ENCODE measurements at places on chromosomes 7 and 10. TPM values are rescaled to one million over a fixed set of nuclear protein-coding genes. Genes with fewer than 3 reads are reported as not detected.
A peak's percentile ranks its signal among the peaks of the same experiment; 100 is the strongest.

TBX20 gene
- 2.1 TPM for total RNA-seq

- no peak for DNase-seq
Measured at GRCh38 chr7:5377279-5377678, 46.4 kb downstream of the TNRC18 start.

DNA sequence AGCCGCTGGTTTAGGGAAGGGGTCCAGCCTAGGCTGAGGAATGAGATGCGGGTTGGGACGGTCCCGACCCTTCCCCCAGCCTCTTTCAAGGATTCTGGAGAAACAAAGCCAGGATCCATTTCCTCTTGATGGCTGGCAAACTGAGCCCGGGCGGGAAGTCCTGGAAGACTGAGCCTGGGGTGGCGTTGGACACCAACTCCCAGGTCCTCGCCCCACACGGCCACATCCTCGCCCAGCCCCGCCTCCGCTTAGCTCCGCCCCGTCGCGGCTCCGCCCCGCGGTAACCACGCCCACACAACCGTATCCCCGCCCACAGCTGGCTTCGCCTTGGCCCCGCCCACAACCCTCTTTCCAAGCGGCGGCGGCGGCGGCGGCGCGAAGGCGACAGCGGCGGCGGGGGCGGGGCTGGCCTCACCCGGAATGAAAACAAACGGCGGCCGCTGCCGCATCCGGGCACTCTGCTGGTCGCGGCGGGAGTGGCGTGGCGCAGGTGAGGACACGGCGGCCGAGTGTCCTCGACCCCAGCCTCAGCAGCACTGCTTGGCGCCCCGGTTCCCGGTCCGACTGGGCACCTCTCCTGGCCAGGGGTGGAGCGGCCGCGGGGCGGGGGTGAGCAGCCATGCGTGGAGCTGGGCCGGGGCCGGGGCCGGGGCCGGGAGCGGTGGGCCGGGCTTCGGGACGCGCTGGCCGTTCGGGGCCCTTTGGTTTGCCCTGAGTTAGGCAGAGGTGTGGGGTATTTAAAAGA lies at the start of gene NUB1:
TSS of gene NUB1 (plus strand) at position 456 of the 745 bp plus-strand sequence. CDS start 3,538 bp downstream, outside the sequence.
- peak; percentile 88 for DNase-seq

- no peak for DNase-seq
Measured at GRCh38 chr10:126893206-126893605, 12.0 kb upstream of the DOCK1 start.

- DNase-seq = no peak
Measured at GRCh38 chr10:125041856-125042506, 100.1 kb downstream of the ZRANB1 start.

DNA sequence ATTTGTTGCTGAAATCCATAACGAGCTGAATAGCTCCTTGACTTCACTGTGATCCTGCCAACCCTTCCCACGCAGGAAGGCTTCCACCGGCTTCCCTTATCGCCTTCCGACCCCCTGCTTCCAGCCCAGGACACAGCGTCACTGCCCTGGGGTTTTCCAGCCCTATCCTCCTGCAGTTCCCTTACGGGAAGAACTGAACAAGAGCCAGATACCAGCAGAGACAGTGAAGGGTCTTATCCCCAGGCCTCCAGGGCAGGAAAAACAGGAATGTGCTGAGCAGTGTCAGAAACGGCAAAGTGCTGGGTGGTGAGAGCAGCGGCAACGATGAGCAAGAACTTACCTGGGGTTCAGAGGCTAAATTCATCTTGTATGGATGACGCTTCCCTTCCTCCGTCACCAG lies 22.4 kb downstream of the PDLIM1 start:
- no peak for DNase-seq

CCDC136 gene
- 7.3 TPM for total RNA-seq

GRCh38 chr7:129669901-129670300 lies 58.4 kb downstream of the NRF1 start:
- no peak for DNase-seq

- no peak for DNase-seq
Measured at GRCh38 chr7:159139639-159140038, 5.0 kb downstream of the VIPR2 start.

HYAL4 gene
- 0.68 TPM for total RNA-seq

CCDC146 gene
- 1.4 TPM for total RNA-seq

GRCh38 chr7:37443627-37444026 lies 5.0 kb downstream of the ELMO1 start:
- no peak for DNase-seq

SYCE1 gene
- not detected for total RNA-seq

GRCh38 chr10:71989661-71990454 lies 25.7 kb downstream of the CHST3 start:
- no peak for DNase-seq

DNA sequence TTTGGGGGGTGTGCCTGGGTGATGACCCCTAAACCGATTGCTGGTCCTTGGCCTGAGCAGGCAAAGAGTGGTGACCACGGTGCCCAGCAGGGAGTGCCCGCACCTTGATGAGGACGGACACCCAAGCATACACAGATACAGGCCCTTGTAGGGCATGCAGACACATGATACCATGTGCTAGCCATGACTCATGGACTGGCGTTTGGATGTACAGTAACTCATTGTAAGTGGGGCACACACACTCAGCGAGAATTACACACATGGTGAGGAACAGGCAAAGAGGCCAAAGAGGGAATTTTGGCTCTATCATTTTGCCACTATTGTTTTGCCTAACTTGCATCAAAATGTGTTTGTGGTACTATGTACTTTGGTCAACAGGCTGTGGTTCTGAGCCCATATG lies 24.1 kb downstream of the KAZALD1 start:
- DNase-seq = no peak

STK32C gene
- 13.3 TPM for total RNA-seq

- DNase-seq = no peak
Measured at GRCh38 chr10:28250782-28251181, 52.1 kb downstream of the MPP7 start.

DNA sequence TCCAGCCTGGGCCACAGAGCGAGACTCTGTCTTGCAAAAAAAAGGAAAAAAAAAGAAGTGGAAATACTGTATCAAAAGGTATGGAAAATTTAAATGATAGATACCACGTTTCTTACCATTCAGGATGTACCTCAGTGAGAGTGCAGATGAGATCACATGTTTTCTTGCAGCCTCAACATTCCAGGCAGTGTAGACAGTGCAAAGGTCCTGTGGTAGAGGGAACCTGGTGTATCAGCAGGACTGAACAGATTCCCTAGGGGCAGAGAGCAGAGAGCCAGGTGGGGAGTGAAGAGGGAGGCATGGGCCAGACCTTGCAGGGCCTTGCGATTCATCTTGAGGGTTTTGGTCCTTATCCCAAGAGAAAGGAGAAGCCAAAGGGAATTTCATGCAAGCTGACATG lies 17.7 kb upstream of the ATXN7L1 start:
- no peak for DNase-seq

DNA sequence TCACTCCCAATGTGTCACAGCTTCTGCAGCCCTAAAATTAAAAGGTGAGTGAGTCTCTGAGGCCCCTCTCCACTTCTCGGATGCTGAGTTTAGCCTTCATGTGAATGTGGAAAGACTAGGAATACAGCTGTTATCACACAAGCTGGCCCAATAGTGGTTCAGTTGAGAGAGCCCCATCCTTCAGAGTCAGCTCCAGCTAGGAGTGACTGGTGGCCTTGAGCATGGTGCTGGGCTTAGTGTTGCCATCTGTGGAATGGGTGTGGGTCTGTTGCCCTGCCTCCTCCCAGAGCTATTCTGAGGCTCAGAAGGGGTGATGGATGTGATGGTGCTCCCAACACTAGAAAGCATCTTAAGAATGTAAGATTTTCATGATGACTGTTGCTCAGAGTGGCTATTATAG lies 55.8 kb downstream of the FIGNL1 start:
- DNase-seq = no peak

PPP1R17 gene
- total RNA-seq = not detected

UBTD1 gene
- 11.4 TPM for total RNA-seq

GRCh38 chr7:65503434-65504152 lies 129.9 kb downstream of the ZNF92 start:
- no peak for DNase-seq

FAM20C gene
- 34.0 TPM for total RNA-seq

ANKRD30A gene
- total RNA-seq = not detected

MRPS16 gene
- 191 TPM for total RNA-seq

DNA sequence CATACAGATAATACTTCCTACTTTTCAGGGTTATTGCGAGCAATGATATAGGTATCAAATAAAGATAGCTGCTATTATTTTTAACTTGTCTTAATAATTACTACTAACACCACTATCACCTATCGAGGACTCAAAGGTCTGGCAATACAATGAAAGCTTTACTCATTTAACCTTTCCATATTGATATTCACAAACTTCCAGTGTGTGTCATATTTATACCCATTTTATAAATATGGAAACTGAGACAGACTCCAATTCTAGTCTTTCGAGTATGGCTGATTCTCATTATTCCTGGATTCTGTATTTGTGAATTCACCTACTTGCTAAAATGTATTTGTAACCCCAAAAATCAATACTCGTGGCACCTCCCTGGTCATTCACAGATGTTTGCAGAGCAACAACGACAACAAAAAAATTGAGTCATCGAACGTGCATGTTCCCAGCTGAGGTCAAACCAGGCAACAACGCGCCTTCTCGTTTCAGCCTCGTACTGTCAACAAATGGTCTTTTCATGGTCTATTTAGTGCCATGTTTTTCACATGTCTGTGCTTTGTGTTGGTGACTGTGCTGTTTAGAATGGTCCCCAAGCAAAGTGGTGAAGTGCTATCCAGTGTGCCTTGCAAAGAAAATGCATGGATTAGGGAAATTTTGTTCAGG lies 51.7 kb downstream of the SMURF1 start:
- no peak for DNase-seq

UTF1 gene
- total RNA-seq = not detected

GRCh38 chr7:68929781-68930261 lies 668.5 kb upstream of the AUTS2 start:
- DNase-seq = no peak

- DNase-seq = peak; percentile 32
Measured at GRCh38 chr10:98028168-98028770, 2.2 kb downstream of the CRTAC1 start.

CPXM2 gene
- not detected for total RNA-seq

- no peak for DNase-seq
Measured at GRCh38 chr7:67618556-67619162, 622.0 kb downstream of the TYW1 start.

DNA sequence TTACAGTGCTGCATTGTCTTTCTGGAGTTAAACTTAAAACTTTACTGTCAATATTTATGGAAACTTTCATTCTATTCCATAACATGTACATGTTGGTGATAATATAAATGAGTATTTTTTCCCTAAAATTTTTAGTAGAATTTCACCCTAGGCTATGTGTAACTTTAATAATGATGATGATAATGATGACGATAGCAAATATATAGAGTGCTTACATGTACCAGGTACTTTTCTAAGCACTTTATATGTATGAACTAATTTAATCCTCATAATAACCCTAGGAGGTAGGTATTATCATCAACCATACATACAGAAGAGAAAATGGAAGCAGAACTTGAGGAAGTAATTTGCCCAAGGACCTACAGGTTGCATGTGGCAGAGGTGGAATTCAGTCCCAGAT lies 85.6 kb downstream of the LRRTM3 start:
- DNase-seq = no peak

DNA sequence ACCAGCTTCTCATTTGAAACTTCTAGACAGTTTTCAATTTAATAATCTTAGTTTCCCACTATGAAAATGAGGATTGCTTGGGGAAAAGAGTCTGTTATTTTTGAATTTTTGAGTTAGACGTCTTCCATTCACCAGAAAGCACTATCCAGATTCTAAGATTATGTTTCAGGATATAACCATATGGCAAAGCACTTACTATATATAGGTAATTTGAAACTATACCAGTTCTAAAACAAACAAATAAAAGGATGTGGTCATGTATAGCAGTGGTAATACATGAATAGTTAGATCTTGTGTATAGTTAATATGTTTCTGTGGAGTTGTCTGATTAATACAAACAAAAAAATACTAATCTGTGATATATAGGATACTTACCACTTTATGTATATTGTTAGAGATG lies 320.0 kb downstream of the EXOC4 start:
- no peak for DNase-seq

GRCh38 chr7:150842018-150842417 lies 10.3 kb upstream of the AOC1 start:
- no peak for DNase-seq

DNA sequence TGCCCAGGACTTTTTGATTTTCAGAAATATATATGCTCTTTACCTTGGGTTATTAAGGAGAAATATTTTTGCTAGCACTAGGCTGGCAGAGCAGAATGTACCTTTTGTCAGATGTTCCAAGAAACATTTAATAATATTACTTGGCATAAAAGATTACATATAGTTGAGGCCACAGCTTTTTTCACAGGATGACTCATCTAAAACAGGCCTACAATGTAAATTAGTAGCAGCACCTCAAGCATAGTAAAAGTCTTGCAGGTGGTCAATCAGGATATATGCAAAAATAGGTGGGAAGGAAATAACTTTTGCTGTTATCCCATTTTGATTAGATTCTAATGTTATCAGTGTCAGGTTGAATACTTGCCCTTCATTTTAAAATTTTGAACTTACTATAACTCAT lies 14.9 kb upstream of the ITGB1 start:
- no peak for DNase-seq

DNA sequence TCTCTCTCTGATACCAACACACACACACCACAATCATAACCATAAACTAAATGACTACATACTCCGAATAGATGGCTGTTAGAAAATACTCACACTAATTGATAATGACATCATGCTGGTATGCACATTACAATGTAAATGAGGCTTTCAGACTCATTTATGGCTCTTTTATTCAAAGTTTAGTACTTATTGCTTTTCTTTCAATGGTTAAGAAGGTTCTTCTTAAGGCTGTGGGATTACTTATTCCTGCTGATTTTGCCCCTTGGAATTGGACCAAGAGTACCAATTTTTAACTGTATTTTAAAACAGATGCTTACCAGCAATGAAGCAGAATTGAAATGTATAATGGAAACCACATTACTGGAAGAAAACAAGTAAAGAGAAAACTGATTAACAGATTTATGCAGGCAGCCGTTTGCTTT lies 20.6 kb upstream of the CABCOCO1 start:
- DNase-seq = no peak

DNA sequence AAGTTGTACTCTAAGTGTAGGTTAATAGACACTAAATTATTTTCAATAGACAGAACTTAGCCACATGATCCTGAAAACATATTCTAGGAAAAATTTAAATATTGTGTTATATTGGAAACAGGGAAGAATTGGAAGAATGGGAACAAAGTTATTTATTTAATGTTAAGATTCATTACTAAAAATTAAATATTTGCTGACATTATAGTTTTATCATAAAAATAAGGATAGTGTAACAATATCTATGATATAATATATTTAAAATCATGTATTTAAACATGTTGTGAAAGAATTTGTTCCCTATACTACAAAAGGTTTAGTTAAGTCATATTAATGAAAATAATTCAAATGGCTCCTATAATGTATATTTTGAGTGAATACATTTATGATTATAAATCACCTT lies 120.1 kb upstream of the TEX47 start:
- DNase-seq = no peak

- no peak for DNase-seq
Measured at GRCh38 chr10:105075031-105075430, 433.9 kb downstream of the SORCS3 start.

- no peak for DNase-seq
Measured at GRCh38 chr7:37070471-37070870, 346.2 kb upstream of the AOAH start.

SEC31B gene
- total RNA-seq = 5.1 TPM

Measured in Caco-2 (cell line).